ENCODE measurements at places on chromosomes 11 and 22. TPM values are rescaled to one million over a fixed set of nuclear protein-coding genes. Genes with fewer than 3 reads are reported as not detected.

Gene TBRG1
- 60.7 TPM for total RNA-seq

Gene ELFN2
- total RNA-seq = 0.44 TPM

Gene PACS1
- 306 TPM for total RNA-seq

Gene DDIAS
- 2.2 TPM for total RNA-seq

Gene GALR3
- total RNA-seq = not detected

Gene GTPBP1
- total RNA-seq = 285 TPM

- no peaks in the 10 kb centered on the region for H3K27me3 ChIP-seq
- no peak overlapping the region for H3K4me3 ChIP-seq
- no peak overlapping the region for H3K27ac ChIP-seq
- no peaks in the 10 kb centered on the region for H3K4me1 ChIP-seq
- no peak for DNase-seq
- no peaks in the 10 kb centered on the region for H3K36me3 ChIP-seq
Observed at GRCh38 chr11:24134879-24135589, 361.8 kb upstream of the LUZP2 start.

DNA sequence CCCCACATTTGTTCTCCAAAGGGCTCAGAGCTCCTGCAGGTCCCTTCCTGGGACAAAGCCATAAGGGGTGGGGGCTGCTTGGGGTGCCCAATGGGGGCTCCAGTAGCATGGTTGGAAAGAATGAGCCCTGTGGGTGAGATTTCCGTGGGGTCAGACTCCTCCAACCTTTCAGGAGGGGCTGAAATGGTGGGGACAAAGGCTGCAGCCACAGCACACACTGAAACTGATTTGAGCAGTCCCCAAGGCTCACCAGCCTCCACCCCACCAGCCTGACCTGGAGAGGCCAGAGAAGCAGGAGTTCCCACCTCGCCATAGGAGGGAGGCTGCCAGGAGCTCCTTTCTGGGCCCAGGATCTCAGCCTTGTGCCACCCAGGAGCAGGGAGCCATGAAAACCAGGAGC lies 69.2 kb downstream of the MN1 start:
- no peaks in the 10 kb centered on the region for H3K36me3 ChIP-seq
- H3K4me3 ChIP-seq = no peak overlapping the region
- DNase-seq = no peak
- H3K27ac ChIP-seq = no peak overlapping the region

- DNase-seq = no peak
- H3K4me1 ChIP-seq = no peaks in the 10 kb centered on the region
- H3K36me3 ChIP-seq = no peaks in the 10 kb centered on the region
- no peaks in the 10 kb centered on the region for H3K27me3 ChIP-seq
- H3K27ac ChIP-seq = no peak overlapping the region
Observed at GRCh38 chr11:27390318-27391295, 27.6 kb upstream of the CCDC34 start.

DNA sequence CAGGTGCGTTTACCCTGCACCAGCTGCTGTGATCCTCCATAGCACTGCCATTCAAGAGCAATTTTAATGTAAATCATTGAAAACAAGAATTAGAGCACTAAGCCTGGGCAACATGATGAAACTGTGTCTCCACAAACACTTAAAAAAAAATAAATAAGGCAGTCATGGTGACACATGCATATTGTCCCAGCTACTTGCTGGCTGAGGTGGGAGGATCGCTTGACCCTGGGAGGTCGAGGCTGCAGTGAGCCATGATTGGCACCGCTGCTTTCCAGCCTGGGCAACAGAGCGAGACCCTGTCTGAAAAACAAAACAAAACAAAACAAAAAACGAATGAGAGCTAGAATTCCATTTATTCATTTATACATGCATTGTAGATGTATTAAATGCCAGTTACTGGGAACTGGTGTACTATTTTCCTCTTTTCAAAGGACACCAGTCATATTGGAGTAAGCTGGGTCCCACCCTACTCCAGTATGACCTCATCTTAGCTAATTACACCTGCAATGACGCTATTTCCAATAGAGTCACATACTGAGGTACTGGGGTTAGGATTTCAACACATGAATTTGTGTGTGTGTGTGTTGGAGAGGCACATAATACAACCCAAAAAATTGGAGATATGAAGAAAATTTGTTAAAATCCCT lies 101.9 kb downstream of the MICAL2 start:
- H3K4me3 ChIP-seq = no peak overlapping the region
- H3K27ac ChIP-seq = no peak overlapping the region
- DNase-seq = no peak
- no peaks in the 10 kb centered on the region for H3K4me1 ChIP-seq

DNA sequence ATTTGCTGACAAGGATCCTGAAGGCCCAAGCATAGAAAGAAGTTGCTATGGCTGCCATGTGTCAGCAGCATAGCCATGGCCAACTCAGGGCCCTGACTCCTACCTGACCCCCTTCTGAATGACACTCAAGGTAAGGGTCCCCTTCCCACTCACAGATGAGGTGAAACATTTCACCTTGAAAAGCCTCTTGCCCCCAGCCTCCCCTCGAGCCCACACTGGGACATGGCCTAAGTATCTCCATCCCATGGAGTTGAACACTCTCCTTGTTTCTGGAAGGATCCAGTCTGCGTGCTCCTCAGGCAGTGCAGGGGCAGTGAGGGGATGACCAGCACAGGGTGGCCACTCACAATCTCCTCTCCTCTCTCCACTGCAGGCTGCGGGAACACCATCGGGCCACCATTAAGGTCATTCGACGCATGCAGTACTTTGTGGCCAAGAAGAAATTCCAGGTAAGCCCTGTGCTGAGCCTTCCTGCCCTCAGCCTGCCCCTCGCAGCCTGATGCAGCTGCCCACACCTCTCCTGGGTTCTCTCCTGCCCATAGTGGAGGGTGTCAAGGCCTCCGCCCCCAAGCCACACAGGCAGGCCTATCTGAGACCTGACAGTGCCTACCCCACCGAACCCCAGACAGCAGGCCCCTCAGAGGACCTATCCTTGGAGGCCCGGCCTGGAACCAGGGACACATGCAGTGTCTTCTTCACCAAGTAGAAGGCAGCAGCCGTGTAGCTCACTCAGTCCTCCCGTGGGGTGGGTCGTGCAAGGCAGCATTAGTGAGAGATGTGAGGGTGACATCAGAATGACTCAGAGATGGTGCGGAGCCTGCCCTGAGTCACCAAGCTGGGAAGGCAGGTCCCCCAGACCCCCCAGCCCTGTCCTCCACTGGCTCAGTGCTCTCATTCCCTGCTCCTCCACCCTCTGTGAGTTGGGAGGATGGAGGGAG lies 68.9 kb upstream of the KCNQ1OT1 start:
- H3K4me1 ChIP-seq = no peaks in the 10 kb centered on the region
- no peaks in the 10 kb centered on the region for H3K27me3 ChIP-seq
- no peak overlapping the region for H3K4me3 ChIP-seq
- DNase-seq = no peak

DNA sequence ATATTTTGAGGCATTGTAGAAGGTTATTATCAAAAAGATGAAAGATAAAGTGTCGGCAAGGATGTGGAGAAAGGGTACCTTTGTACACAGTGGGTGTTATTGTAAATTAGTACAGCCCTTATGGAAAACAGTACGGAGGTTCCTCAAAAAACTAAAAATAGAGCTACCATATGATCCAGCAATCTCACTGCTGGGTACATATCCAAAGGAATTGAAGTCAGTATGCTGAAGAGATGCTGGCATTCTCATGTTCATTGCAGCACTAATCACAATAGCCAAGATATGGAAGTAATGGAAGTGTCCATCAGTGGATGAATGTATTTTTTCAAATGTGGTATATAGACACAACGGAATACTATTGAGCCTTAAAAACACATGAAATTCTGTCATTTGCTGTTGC lies 15.1 kb upstream of the MTMR3 start:
- H3K36me3 ChIP-seq = no peaks in the 10 kb centered on the region
- no peaks in the 10 kb centered on the region for H3K27me3 ChIP-seq
- H3K4me1 ChIP-seq = no peaks in the 10 kb centered on the region
- no peak overlapping the region for H3K4me3 ChIP-seq
- DNase-seq = no peak
- H3K27ac ChIP-seq = no peak overlapping the region

- H3K27me3 ChIP-seq = no peaks in the 10 kb centered on the region
- no peak overlapping the region for H3K27ac ChIP-seq
- H3K36me3 ChIP-seq = no peaks in the 10 kb centered on the region
- H3K4me3 ChIP-seq = no peak overlapping the region
- no peaks in the 10 kb centered on the region for H3K4me1 ChIP-seq
Observed at GRCh38 chr11:3205261-3206155, 13.1 kb downstream of the MRGPRG start.
